Activated effector memory CD4-positive, alpha-beta T cell treated with anti-CD3 and anti-CD28 coated beads, Interleukin-2, amount 50 U/mL, for 16 hours (primary cell): ENCODE measurements at places on chromosomes 16 and 17.

GRCh38 chr17:10793256-10793655 lies 10.6 kb downstream of the TMEM238L start:
- DNase-seq = no peak

GRCh38 chr17:33511670-33512069 lies 218.6 kb upstream of the ASIC2 start:
- no peak for DNase-seq

DNA sequence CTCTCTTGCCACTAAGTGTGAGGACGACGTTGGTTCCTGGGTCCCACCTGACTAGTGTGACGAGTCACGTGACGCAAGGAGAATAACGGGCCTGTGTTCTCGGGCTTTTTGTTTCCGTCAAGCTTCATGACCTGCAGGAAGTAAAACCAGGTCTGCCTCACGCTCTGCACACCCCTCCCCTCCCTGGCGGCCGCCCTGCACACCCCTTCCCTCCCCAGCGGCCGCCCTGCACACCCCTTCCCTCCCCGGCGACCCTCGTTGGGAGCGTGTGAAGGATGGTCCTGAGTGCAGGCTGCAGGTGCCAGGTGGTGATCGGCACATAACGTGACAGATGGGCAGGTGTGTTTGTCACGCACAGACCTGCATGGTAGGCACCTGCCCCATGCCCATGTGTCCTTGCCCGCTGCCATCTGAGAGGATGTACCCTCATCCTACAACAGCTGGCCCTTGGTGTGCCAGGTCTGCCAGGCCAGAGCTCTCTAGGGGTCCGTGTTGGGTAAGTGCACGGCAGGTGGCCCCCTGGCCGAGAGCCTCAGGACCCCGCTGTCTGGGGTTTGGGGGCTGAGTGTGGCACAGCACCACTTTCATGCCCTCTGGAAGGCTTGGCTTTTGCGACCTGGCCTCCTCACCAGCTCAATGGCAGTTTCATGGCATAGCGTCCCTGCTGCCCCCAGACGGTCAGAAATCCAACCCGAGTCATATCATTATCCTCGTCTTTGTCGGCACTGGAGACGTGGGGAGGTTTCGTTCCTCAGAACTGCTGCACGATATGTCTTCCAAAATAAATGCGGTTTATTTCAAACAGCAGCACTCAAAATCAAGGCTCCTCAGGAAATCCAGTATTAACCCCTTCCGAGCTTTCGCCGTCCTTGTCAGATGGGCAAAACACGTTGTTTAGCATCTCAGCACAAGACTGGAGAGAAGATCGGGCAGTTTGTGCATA lies 191.8 kb upstream of the CHMP6 start:
- no peak for DNase-seq

DNA sequence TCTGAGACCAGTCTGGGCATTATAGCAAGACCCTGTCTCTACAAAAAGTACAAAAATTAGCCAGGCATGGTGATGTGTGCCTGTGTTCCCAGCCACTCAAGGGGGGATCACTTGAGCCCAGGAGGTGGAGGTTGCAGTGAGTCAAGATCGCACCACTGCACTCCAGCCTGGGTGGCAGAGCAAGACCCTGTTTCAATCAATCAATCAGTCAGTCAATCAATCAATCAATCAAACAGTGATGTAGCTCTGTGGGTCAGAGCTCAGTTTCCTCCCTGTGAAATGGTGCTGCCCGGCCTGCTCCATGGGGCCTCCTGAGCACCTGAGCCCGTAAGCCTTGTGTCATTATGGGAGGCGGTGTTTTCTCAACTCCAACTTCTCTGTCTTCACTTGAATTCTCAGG lies 167.1 kb upstream of the CIBAR2 start:
- DNase-seq = no peak

- DNase-seq = no peak
These were observed 12.5 kb downstream of the THUMPD1 start for GRCh38 chr16:20729141-20729540.

DNA sequence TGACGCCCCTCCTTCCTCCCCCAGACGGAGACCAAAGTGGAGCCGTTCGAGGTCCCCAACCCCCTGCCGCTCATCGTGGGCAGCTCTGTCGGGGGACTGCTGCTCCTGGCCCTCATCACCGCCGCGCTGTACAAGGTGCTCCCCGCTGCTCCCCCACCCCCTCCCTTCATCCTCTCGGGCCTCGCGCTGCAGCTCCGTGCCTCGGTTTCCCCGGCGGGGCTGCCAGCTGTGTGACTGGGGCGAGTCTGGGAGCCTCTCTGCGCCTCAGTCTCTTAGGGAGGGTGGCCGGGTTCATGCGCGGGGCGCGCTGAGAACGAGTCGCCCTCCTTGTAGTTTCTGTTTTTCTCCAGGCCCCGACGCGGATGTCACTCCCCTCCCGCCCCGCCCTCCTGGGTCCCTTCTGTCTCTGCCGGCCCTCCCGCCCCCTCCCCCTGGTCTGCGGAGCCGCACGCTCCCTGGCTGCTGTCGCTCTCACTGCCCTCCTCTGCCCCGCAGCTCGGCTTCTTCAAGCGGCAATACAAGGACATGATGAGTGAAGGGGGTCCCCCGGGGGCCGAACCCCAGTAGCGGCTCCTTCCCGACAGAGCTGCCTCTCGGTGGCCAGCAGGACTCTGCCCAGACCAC lies 23.7 kb upstream of the ITGAX start:
- peak; percentile 65 for DNase-seq

- peak; percentile 84 for DNase-seq
These were observed 761 bp downstream of the GAN start for GRCh38 chr16:81315271-81316175.

GRCh38 chr17:78890498-78890897 lies 12.5 kb downstream of the CEP295NL start:
- peak; percentile 77 for DNase-seq
